DMS 273 treated with DMSO at 0.1 percent for 48 hours (cell line): ENCODE measurements at places on chromosomes 5 and 9.
A peak's percentile ranks its signal among the peaks of the same experiment; 100 is the strongest.

- DNase-seq = peak; percentile 72
Observed at GRCh38 chr9:95157481-95158151, 159.9 kb downstream of the FANCC start.

- no peak for DNase-seq
Observed at GRCh38 chr9:136284311-136284710, 19.6 kb downstream of the CCDC187 start.

GRCh38 chr5:162068412-162068811 lies 839 bp downstream of the GABRG2 start:
- DNase-seq = no peak

DNA sequence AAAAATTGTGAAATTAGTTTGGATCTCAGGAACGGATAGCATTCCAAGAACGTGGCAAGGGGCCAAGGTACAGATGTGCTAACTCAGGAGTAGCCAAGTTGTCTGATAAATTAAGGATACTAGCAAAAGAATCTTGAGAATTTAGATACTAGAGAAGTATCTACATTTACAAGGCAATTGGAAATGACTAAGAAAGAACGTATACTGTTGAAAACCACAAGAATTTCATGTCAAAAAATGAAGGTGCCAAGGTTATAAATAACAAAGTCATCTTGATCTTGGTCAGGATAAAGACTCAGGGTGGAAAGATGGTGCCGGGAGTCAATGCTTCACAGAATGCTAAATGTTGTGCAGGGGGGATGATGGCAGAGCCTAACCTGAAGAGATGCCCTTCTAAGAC lies 19.2 kb downstream of the CAPSL start:
- DNase-seq = no peak

DNA sequence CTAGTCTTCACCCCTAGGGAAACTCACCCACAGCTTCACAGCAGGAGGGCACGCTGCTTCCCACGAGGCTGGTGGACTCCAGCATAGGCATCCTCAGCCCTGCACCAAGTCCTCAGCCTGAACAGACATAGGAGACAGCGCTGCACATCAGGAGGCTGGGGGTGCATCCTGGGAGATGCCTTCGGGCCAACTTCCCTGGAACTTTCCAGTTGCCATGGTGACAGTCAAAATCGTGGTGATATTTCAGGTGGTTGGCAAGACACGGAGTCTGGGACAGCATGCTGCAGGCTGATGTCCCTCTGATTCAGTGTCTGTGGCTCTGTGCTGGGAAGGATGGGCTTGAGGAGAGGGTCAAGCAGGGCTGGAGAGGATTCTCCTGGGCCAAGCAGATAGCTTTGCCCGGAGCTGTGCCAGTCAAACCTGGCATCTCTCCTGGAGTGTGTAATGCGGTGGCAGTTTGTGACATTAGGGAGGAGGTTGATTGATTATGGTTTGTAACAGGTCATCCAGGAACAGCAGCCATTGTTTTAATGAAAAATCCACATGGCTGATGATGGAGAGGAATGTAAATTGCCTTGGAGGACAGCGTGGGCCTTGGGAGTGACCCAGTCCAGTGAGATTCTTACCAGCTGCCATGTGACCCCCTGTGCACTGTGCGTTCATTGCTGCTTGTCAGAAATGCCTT lies 35.6 kb upstream of the SEMA4D start:
- DNase-seq = no peak

DNA sequence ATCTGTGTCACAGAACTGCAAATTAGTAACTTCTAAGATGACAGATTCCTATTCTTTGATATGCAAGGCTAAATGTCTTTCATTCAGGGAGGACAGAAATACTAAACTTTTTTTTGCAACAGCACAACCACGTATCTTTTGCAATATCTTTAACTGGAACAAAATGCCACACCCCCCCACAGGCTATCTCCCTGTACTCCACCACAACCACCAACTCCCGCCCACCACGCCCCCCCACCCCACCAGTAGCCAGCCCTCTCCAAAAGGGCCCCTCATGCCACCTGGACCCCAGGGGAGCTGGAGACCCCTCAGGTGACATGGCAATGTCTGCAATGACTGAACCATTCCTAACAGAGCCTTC lies 131.8 kb downstream of the ROR2 start:
- DNase-seq = no peak

DNA sequence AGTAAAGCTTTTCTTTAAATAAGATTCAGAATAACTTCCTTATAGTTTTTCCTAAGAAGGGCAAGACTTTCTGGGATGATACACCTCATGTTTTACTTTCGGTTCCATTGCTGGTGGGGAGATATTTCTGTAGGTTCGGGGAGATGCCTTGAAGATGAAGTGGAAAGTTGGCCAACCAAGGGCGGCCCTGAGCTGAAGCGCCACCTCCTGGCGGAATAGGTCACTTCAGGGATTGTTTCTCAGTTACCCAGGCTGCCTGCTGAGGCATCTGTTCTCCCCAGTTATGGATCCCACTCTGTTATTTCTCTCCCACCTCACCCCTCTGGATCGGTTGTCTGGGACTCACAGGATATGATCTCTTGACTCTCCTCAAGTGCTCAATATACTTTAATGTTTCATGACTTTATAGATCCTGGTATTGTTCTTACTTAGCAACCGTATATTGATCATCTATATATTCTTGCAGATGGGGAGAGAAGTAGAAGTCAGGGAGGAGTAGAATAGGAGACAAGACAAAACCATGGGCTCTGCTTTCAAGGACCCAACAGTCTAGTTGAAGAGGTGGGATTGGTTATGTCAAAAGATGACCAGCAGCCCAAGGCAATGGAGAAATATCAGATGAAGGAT lies 23.4 kb downstream of the MEGF10 start:
- no peak for DNase-seq

GRCh38 chr9:95783426-95783975 lies 92.0 kb upstream of the ERCC6L2 start:
- no peak for DNase-seq

DNA sequence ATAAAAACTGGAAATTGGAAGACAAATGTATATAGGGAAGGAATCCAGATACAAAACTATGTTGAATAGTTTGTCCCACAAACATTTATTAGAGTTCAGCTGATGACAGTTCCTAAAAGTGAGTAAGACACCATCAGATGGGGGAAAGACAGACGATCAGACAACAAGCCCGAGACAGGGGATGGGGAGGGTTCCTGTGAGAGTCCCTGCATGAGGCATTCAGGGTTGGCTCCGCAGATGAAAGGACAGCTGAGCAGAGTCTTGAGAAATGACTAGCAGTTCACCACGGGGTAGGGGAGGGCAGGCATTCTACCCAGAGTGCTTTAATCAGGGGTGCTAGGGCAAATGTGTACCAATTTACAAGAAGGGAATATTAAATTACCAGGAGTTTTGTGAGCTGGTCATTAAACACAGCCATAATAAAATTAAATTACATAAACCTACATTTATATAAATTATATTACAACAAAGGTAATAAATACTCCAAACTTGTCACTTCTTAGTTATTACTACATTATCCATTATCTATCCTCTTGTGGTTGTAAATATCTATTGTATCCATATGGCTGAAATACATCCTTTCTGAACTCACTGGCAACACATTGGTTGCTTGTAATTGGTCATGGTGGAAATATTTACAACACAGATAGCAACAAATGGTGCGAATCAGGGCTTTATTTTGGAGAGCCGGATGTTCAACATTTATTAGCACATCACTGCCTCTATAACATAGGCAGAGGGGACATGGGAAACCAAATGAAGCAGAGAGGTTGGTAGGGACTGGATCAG lies 27.8 kb downstream of the TNFSF15 start:
- no peak for DNase-seq

DNA sequence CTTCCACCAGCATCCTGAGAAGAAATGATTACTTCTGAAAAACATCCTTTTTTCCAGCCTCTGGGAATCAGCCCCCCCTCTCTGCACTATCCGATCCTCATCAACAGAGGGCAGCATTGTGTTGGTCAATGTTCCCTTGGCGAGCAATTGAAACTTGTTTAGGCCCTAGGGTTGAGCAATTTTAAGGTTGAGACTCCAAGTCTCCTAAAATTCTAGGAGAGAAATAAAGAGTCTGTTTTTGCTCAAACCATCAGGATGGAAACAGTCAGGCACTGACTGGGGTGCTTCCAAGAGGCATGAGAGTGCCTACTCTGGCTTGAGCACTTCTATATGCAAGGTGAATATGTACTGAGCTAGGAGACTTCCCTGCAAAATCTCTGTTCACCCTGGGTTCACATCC lies 12.4 kb upstream of the CYFIP2 start:
- DNase-seq = no peak

GRCh38 chr5:32916648-32917047 lies 205.5 kb downstream of the NPR3 start:
- DNase-seq = no peak
